AG08395 (cell line): ENCODE measurements at places on chromosomes 6 and 20.

- DNase-seq: peak; percentile 27
These were observed 1.6 kb downstream of the DNAJC5 start for GRCh38 chr20:63896264-63897105.

GRCh38 chr6:2868637-2869036 is 27.0 kb upstream of the SERPINB1 start:
- DNase-seq: no peak

DNA sequence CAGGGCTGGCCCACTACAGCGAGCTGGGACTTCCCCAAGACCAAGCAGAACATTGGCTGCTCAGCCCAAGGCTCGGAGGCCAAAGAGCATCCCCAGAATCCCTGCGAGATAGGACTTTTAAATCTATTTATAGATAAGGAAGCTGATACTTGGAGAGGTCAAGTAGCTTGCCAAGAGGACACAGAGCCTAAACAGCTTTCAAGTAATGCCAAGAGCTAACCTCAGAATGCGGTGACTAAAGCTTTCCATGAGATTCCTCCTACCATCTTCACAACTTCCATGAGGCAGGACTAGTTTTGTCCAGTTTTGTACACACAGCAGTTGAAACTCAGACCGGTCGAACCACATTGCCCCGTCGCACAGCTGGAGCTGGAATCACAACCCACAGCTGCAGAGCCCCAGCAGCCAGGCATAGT is 168.1 kb upstream of the TOP1 start:
- DNase-seq: peak; percentile 89

- no peak for DNase-seq
These were observed 180.4 kb upstream of the JARID2 start for GRCh38 chr6:15065261-15065989.

- peak; percentile 29 for DNase-seq
These were observed 494.2 kb upstream of the JAG1 start for GRCh38 chr20:11168026-11168425.

DNA sequence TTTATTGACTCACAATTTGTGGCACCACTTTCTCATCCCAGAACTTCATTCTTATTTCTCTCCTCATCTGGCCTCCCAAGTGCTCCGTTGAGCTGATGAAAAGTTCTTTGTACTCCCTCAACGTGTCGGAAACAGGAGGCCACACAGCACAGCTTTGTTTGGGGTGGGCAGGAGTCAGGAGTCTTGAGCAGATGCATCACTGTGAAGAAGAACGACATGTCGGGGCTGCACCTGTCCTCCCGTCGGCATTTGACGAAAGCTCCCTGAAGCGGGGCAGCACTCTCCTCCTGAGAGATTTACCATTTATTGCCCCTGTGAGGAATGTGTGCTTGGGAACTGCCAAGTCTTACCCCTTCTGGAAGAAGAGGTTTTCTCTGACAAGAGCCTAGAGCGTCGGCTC is 28.1 kb downstream of the TAF8 start:
- DNase-seq: no peak

- DNase-seq: no peak
These were observed 97.4 kb downstream of the RIN2 start for GRCh38 chr20:19855416-19855815.

- peak; percentile 14 for DNase-seq
These were observed 787 bp upstream of the CARMIL1 start for GRCh38 chr6:25278261-25278913.

DNA sequence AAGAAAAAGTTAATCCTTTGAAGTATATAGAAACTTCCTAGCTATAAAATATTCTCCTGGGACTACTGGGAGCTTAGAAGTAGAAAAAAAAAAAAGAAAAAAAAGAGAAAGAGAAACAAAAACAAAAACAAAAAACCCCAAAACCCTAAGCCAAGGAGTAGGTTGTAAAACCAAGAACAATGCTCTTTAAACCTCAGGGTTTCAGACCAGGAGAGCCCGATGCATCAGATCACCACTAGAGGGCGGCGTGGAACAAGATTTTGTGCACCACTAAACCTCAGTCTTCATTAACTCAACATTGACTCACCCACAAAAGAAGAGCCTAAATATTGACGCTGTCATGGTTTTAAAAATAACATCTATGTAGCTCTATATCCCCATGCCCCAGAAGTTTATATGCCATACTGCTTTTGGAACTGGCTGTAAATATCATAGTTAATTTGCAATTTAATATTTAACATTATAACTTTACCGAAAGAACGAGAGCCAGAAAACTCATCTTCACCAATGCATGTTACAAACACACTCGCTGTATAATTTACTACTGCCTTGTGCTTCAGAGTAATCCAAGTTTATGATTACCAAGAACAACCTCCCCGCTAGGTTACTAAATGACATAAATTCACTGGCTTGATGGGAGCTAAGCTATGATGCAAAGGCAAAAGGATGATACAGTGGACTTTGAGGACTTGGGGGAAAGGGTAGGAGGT is 19.2 kb downstream of the MCUR1 start:
- peak; percentile 80 for DNase-seq

GRCh38 chr6:127182501-127182900 is 64.0 kb downstream of the RSPO3 start:
- peak; percentile 68 for DNase-seq

DNA sequence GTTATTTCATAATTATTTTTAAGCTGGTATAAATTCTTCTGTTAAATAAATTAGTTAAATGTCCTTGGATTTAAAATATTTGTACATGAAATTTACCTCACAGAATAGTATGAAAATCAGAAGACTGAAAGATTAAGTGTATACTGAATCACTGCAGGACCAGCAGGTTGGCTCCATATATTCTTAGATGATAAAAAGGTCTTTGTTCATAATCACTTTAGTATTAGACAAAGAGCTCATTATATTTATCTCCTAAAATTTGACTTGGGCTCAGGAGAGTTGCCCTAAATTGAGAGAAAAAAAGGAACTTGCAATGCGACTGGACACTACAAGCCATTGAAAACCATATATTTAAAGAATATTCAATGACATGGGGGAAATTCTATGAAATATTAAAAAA is 766.4 kb upstream of the CITED2 start:
- DNase-seq: no peak
